Activated naive CD4-positive, alpha-beta T cell treated with anti-CD3 and anti-CD28 coated beads for 36 hours (primary cell): ENCODE measurements at places on chromosomes 3 and 15. TPM values are rescaled to one million over a fixed set of nuclear protein-coding genes. Genes with fewer than 3 reads are reported as not detected.
A peak's percentile ranks its signal among the peaks of the same experiment; 100 is the strongest.

Gene LRRIQ4
- not detected for total RNA-seq

Gene SLC6A6
- total RNA-seq: 32.2 TPM

Gene C3orf22
- not detected for total RNA-seq

Gene SLC12A1
- not detected for total RNA-seq

Gene SLC28A2
- total RNA-seq: not detected

DNA sequence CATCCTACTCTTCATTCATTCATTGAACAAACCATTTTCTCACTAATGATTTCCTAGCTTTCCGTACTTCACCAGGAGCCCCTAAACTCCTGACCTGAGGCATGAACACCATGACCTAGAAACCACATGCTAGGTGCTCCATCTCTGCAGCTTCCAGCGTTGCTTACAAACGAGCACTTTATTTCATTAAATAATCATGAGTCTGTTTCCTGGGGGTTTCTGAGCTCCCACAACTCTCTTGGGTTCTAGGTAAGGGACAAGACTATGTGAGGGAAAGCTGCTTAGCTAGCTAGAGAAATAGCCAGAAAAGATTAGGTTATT lies 1.3 kb downstream of the MAP2K1 start:
- H3K27me3 ChIP-seq: no peaks in the 10 kb centered on the region
- peaks cover 63% of the 10 kb centered on the region for H3K4me1 ChIP-seq
- no peak for DNase-seq
- peaks cover 20% of the 10 kb centered on the region for H3K36me3 ChIP-seq
- peak overlapping the region; percentile 85 for H3K27ac ChIP-seq

DNA sequence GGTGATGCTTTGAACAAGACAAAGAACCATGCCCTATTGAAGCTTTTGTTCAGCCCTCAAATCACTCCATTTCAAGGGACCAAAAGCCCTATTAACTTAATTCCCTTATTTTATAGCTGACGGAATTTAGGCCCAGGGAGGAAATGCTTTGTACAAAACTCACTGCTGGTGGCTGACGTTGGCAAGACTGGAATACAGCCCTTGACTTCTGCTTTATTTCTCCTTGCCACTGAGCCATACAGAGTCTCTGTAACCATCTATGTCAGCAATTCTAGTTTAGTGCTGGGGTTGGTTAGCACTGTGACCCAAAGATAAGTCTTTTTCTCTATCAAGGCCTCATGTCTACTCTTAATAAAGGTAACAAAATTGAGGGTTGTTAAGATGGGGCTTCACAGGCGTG lies 316.1 kb upstream of the TPRG1 start:
- no peaks in the 10 kb centered on the region for H3K4me1 ChIP-seq
- H3K36me3 ChIP-seq: no peaks in the 10 kb centered on the region
- no peaks in the 10 kb centered on the region for H3K27me3 ChIP-seq

DNA sequence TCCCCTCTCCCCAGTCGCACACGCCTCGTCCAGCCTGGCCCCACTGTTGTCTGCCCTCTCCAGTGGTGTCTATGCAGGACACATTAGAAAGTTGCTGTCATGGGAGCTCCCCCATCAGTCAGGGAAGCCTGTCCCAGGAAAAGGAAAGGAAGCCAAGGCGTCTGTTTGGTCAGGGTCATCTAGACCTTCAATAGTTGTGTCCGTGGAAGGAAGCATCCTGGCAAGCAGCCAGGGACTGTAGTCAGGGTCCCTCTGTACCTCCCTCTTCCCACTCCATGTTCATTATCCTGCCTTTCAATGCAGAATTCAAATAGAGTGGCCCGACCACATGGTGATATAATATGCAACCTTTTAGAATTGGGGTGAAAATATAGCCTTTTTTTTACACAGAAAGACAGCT lies 60.7 kb upstream of the RAB6B start:
- no peak overlapping the region for H3K27ac ChIP-seq
- no peaks in the 10 kb centered on the region for H3K27me3 ChIP-seq
- no peak overlapping the region for H3K4me3 ChIP-seq
- no peaks in the 10 kb centered on the region for H3K36me3 ChIP-seq

DNA sequence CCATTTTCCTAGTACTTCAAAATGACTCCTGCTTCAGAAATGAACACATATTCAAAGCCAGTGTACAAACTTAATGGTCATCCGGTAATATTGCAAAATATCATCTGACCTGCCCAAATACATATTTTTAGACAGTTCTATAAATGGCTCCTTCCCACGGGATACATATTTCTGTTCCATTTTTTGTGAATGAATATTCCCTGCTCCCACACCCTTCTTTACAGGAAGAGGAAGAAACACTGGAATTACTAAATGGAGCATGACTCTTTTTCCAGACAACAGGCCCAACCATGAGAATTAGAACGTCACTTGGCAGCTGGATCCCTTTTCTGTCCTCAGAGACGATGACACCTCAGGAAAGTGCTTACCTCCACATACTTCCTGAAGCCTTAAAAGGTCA lies 38.0 kb upstream of the CBLB start:
- no peak for DNase-seq
- H3K27ac ChIP-seq: no peak overlapping the region
- peaks cover 11% of the 10 kb centered on the region for H3K4me1 ChIP-seq
- no peak overlapping the region for H3K4me3 ChIP-seq

GRCh38 chr15:43808960-43809678 lies 8.7 kb downstream of the HYPK start:
- peaks cover 7% of the 10 kb centered on the region for H3K4me1 ChIP-seq
- H3K27me3 ChIP-seq: no peaks in the 10 kb centered on the region
- no peak overlapping the region for H3K4me3 ChIP-seq
- H3K27ac ChIP-seq: peak overlapping the region; percentile 75
- no peak for DNase-seq

GRCh38 chr3:58202917-58203360 lies 7.8 kb downstream of the DNASE1L3 start:
- peaks cover 14% of the 10 kb centered on the region for H3K4me1 ChIP-seq
- H3K27me3 ChIP-seq: peaks cover 2% of the 10 kb centered on the region
- H3K27ac ChIP-seq: no peak overlapping the region
- H3K36me3 ChIP-seq: peaks cover 4% of the 10 kb centered on the region

GRCh38 chr15:40162552-40162951 lies 1.7 kb downstream of the BUB1B start:
- peaks cover 22% of the 10 kb centered on the region for H3K36me3 ChIP-seq
- H3K4me3 ChIP-seq: no peak overlapping the region
- DNase-seq: no peak
- peaks cover 6% of the 10 kb centered on the region for H3K4me1 ChIP-seq
- H3K27me3 ChIP-seq: no peaks in the 10 kb centered on the region

- H3K4me1 ChIP-seq: no peaks in the 10 kb centered on the region
- no peaks in the 10 kb centered on the region for H3K36me3 ChIP-seq
- no peak overlapping the region for H3K4me3 ChIP-seq
- H3K27me3 ChIP-seq: no peaks in the 10 kb centered on the region
Observed at GRCh38 chr3:127739347-127740135, 66.8 kb downstream of the ABTB1 start.

DNA sequence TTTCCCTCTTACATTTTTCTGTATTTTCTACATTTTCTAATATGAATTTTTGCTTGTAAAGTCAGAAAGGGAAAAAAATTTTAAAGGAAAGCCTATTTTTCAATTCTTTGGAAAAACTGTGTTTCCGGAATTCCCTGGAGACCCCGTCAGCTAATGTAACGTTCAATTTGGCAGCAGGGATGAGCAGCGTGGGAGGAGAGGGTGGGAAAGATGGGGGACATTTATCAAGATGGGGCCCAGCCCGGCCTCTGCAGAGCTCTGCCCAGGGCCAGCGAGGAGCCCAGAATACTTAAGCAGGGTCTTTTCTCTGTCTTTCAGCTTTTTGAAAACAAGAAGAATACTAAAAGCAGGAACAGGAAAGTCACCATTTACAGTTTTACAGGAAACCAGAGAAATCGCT lies 129.0 kb downstream of the LRRK1 start:
- DNase-seq: no peak
- H3K27ac ChIP-seq: no peak overlapping the region
- H3K4me3 ChIP-seq: no peak overlapping the region
- no peaks in the 10 kb centered on the region for H3K36me3 ChIP-seq
- H3K4me1 ChIP-seq: no peaks in the 10 kb centered on the region

- no peaks in the 10 kb centered on the region for H3K4me1 ChIP-seq
- H3K4me3 ChIP-seq: no peak overlapping the region
- H3K27me3 ChIP-seq: peaks cover 2% of the 10 kb centered on the region
- no peaks in the 10 kb centered on the region for H3K36me3 ChIP-seq
- no peak overlapping the region for H3K27ac ChIP-seq
Observed at GRCh38 chr3:23776352-23776891, 29.3 kb upstream of the UBE2E1 start.

DNA sequence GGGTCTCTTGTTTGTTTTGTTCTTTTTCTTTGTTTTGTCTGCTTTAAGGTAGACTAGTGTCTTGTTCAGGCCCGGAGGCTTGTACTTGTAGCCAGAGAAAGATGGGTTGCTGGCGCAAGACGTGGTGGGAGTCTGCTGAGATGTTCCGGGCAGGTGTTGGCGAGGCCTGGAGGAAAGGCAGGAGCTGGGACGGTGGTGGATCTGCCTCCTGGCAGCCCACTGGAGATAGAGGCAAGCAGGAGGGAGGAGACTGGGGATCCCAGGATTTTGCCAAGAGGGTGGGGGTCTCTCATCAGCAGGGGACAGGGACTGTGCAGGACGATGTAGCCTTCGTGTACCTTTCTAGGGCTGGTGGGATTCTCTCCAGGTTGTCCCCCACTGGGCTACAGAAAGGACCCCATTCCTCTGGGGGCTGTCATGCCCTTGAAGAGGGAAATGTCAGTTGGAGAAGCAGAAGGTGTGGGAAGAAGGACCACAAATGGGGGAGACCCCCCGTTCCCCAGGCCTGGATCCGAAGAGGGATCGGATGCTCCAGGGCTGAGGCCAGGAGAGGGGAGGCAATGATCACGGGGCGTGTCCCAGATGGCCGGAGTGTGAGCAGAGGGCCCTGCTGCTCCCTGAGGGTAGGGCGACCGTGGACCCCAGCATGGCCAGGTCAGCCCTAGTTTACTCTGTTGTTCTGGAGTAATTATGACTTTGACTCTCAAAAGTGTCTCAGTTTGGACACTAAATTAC lies 7.0 kb downstream of the CHAC1 start:
- no peaks in the 10 kb centered on the region for H3K27me3 ChIP-seq
- peaks cover 14% of the 10 kb centered on the region for H3K36me3 ChIP-seq
- H3K4me3 ChIP-seq: no peak overlapping the region
- H3K4me1 ChIP-seq: peaks cover 13% of the 10 kb centered on the region

- H3K4me1 ChIP-seq: peaks cover 11% of the 10 kb centered on the region
- peaks cover 5% of the 10 kb centered on the region for H3K27me3 ChIP-seq
- no peak for DNase-seq
- H3K36me3 ChIP-seq: no peaks in the 10 kb centered on the region
Observed at GRCh38 chr3:135991621-135992020, 26.1 kb downstream of the PPP2R3A start.

DNA sequence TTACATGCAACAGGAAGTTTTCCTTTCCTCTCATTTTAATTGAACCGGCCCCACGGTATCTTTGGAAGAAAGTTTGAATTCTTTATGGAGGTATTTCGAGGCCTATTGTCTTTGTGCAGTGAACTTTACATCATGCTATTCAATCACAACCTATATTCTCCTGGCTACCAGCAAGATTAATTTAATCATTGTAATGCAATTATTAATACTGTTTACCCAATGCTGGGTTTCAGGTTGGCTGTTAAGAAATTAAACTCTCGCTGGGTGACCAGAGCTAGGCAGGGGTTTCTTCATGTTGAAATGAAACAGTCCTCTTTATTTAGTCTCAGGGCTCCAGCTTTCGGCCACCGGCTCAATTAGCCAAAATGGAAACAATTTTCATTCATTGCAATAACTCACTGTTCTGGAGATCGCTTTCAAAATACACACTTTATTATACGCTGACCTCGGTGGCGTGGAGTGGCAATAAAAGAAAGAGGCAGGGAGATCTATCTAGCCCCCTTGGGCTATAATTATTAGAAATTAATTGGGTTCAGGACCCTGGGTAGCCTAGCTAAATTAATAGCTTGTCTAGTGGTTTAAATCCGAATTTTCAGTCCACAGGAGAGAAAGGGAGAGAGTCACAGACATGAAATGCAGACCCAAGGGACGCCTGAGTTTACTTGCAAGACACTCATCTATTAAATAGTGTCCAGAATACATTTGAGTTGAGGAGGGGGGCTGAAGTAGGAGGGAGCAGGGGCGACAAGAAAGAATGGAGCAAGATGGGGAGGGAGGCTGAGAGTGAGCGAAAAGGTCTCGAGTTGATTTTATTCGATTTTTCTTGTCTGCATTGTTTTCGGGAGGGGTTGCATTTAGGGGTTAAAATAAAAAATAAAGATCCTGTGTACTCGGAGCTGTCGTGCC lies 3.9 kb upstream of the MECOM start:
- peaks cover 79% of the 10 kb centered on the region for H3K27me3 ChIP-seq
- H3K27ac ChIP-seq: no peak overlapping the region
- peaks cover 16% of the 10 kb centered on the region for H3K4me1 ChIP-seq
- H3K36me3 ChIP-seq: no peaks in the 10 kb centered on the region

DNA sequence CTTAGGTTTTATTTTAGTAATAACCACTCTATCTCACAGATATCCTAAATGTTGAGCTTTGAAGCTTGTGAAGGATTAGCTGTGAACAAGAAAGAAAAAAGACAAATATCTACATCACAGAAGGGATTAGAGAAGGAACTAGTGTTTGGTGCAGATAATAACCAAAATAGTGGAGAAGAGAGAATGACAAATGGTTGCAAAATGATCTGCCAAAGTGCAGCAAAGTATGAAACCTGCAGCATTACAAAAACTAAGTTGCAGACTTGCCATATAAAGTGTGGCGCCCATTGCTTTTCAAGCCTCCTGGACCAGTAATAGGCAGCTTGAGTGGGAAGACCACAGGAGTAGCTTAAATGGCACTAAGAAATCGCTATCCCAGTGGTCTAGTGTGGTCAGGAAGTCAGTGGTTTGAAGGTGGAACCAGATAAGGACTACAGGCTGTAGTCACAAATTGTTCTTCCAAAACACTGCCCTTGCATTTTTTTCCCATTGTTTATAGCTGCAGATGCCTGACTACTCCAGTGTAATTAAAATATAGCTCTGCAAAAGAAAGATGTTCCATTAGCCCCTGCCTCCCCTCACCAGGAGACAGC lies 20.7 kb downstream of the TPM1 start:
- no peaks in the 10 kb centered on the region for H3K4me1 ChIP-seq
- no peaks in the 10 kb centered on the region for H3K27me3 ChIP-seq
- no peak overlapping the region for H3K27ac ChIP-seq
- peaks cover 22% of the 10 kb centered on the region for H3K36me3 ChIP-seq
- DNase-seq: no peak
- H3K4me3 ChIP-seq: no peak overlapping the region

DNA sequence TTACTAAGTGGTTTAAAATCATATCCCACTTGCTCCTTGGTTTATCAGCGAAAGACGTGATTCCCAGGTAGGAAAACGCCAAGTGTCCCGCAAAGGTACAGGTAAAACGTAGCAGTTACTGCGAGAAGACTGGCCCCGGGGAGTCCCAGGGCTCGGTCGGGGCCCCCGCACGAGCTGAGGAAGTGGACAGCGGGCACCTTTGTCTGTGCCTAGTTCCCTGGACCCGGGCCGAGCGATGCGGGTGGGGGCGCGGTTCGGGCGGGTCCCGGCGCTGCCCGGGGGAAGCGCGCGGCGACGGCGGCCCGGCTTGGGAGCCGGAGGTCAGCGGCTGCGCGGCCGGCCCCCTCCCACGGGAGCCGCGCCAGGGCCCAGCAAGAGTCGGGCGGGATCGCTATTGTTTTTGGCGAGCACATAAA lies 864 bp upstream of the NEO1 start:
- H3K27me3 ChIP-seq: peaks cover 8% of the 10 kb centered on the region
- H3K4me3 ChIP-seq: peak overlapping the region; percentile 69
- H3K4me1 ChIP-seq: peaks cover 6% of the 10 kb centered on the region
- H3K27ac ChIP-seq: no peak overlapping the region

- no peak for DNase-seq
- H3K27ac ChIP-seq: no peak overlapping the region
- no peak overlapping the region for H3K4me3 ChIP-seq
- peaks cover 42% of the 10 kb centered on the region for H3K27me3 ChIP-seq
- peaks cover 16% of the 10 kb centered on the region for H3K4me1 ChIP-seq
Observed at GRCh38 chr3:71786551-71786950, 1.6 kb upstream of the PROK2 start.
